ENCODE measurements at places on chromosomes 5 and 9.

GRCh38 chr9:135079676-135080075 is 7.8 kb upstream of the OLFM1 start:
- peaks cover 8% of the 10 kb centered on the region for H3K4me1 ChIP-seq
- peaks cover 47% of the 10 kb centered on the region for H3K27me3 ChIP-seq
- no peaks in the 10 kb centered on the region for H3K36me3 ChIP-seq
- H3K4me3 ChIP-seq: no peak overlapping the region
- H3K27ac ChIP-seq: no peak overlapping the region
- DNase-seq: no peak

GRCh38 chr9:137044502-137045177 is 1.3 kb downstream of the NPDC1 start:
- no peak overlapping the region for H3K27ac ChIP-seq
- peaks cover 4% of the 10 kb centered on the region for H3K36me3 ChIP-seq

- H3K27me3 ChIP-seq: no peaks in the 10 kb centered on the region
- no peak for DNase-seq
- no peak overlapping the region for H3K4me3 ChIP-seq
- no peaks in the 10 kb centered on the region for H3K36me3 ChIP-seq
- H3K27ac ChIP-seq: no peak overlapping the region
Observed at GRCh38 chr9:102767076-102767475, 228.1 kb upstream of the CYLC2 start.

DNA sequence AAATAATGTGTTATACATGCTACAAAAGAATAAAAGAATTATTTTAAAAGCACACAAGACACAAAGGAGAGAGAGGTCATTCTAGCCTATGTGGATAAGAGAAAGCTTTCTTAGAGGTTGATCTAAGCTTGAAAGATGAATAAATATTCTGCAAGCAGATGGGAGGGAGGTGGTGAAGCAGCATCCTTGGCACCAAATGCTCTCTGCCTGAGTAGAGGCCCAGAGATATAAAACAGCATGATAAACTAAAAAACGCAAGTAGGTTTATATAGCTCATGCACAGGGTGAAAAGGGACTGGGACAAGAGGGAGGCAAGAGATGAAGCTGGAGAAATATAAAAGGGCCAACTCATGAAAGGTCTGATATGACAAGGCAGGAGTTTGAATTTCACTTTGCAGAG is 283.2 kb upstream of the POU5F2 start:
- H3K36me3 ChIP-seq: peaks cover 5% of the 10 kb centered on the region
- H3K27ac ChIP-seq: no peak overlapping the region
- H3K27me3 ChIP-seq: no peaks in the 10 kb centered on the region
- no peak for DNase-seq

DNA sequence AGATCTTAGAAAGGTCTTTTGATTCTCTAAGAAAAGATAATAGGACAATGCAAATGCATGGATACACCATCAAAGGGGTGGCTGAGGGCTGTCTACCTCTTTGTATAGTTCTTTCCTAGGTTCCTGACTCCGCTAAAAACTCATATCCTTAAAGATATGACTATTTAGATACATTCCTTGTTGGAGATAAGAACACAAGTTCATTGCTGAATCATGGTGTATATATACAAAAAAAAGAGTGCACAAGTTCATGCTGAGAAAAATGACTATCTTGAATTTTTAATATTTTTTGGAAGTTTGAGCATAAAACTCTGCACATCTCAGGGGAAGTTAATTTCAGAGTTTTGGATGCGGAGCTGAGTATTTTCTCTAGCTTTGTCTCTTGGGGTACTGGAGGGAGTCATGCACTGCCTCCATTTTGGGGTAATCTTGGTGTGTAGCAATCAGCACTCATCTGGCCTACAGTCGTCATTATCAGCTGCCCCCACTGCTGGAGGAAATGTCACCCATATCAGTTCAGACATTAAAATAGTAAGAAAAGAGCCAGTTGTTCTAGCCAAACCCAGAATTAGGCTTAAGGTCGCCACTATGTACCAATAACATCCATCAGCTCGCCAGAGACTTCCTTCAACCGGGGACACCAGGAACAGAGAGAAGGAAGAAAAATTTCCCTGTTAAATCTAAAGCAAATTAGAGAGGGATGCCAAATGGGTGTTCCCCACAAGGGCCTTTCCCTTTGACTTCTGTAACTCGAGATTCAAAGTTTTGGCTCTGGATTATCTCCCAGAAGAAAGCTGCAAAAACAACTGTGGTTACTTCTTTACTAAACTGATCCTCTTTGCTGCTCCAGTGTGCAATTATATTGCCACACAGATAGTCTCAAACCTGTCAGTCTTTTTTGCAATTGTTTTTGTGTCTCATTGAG is 49.0 kb downstream of the PTTG1 start:
- H3K27me3 ChIP-seq: no peaks in the 10 kb centered on the region
- no peak overlapping the region for H3K4me3 ChIP-seq
- peaks cover 18% of the 10 kb centered on the region for H3K4me1 ChIP-seq
- peak overlapping the region; percentile 18 for H3K27ac ChIP-seq

DNA sequence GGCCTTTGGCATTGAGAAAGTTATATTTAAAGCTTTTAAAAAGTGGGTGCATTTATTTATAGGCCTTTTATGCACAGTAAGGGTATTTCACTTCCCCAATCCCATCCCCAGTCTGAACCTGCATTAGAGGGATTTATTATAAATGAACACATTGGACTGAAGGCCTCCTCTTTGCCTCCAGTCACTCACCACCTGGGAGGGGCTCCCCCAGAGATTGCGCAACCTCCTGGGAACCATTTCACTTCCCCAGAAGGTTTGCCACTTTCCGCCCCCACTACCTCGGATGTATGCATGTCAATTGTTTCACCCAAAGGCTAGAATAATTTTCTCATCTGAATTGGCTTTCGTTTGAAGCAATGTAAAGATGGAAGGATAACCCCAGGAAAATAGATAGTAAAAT is 29.8 kb upstream of the VCAN start:
- H3K4me3 ChIP-seq: no peak overlapping the region
- no peak overlapping the region for H3K27ac ChIP-seq
- H3K36me3 ChIP-seq: no peaks in the 10 kb centered on the region
- H3K4me1 ChIP-seq: peaks cover 2% of the 10 kb centered on the region
- no peaks in the 10 kb centered on the region for H3K27me3 ChIP-seq
- DNase-seq: no peak

- peak; percentile 89 for DNase-seq
- peak within 1 kb of the TSS; percentile 45 for H3K27ac ChIP-seq
- peaks cover 2% of the 10 kb centered on the region for H3K4me1 ChIP-seq
- no peaks in the 10 kb centered on the region for H3K36me3 ChIP-seq
- H3K27me3 ChIP-seq: no peaks in the 10 kb centered on the region
- peak within 1 kb of the TSS; percentile 95 for H3K4me3 ChIP-seq
Observed at GRCh38 chr9:113340011-113340699, at the start of gene WDR31. TSS of gene WDR31 (minus strand) at chr9:113340275. CDS start at chr9:113332022, 8,253 bp downstream.

DNA sequence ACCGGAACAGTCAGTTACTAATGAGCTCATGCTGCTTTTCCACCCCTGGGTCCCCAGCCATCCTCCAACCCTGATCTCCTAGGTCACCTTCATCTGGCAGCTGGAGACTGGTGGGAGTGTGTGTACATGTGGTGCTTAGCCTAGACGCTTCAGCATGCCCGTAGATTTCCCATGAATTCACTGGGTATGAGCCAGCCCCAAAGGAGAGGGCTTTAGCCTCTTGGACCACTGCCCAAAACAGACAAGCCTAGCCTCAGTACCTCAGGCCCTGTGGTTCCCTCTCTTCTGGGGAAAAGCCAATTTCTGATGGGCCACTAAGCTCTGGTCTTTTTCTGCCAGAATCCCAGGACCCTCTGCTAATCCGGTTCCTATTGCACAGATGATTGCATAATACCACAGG is 48.0 kb upstream of the ASTN2 start:
- H3K27me3 ChIP-seq: peaks cover 4% of the 10 kb centered on the region
- H3K4me1 ChIP-seq: no peaks in the 10 kb centered on the region
- H3K36me3 ChIP-seq: no peaks in the 10 kb centered on the region

GRCh38 chr9:33867747-33868439 is 50.9 kb downstream of the UBE2R2 start:
- H3K4me1 ChIP-seq: peaks cover 8% of the 10 kb centered on the region
- no peaks in the 10 kb centered on the region for H3K27me3 ChIP-seq
- peak overlapping the region; percentile 66 for H3K4me3 ChIP-seq
- H3K36me3 ChIP-seq: peaks cover 4% of the 10 kb centered on the region

GRCh38 chr5:53712327-53712726 is 151.9 kb downstream of the NDUFS4 start:
- no peak overlapping the region for H3K4me3 ChIP-seq
- H3K27me3 ChIP-seq: no peaks in the 10 kb centered on the region
- no peak overlapping the region for H3K27ac ChIP-seq
- H3K36me3 ChIP-seq: no peaks in the 10 kb centered on the region
- no peak for DNase-seq
- H3K4me1 ChIP-seq: no peaks in the 10 kb centered on the region

- peaks cover 3% of the 10 kb centered on the region for H3K4me1 ChIP-seq
- peaks cover 60% of the 10 kb centered on the region for H3K36me3 ChIP-seq
- no peaks in the 10 kb centered on the region for H3K27me3 ChIP-seq
- H3K27ac ChIP-seq: no peak overlapping the region
- no peak overlapping the region for H3K4me3 ChIP-seq
Observed at GRCh38 chr9:92648474-92648971, 21.4 kb downstream of the IPPK start.

GRCh38 chr5:107570181-107570580 is 100.6 kb downstream of the EFNA5 start:
- H3K4me3 ChIP-seq: no peak overlapping the region
- no peak for DNase-seq
- H3K27ac ChIP-seq: peak overlapping the region; percentile 16
- H3K36me3 ChIP-seq: no peaks in the 10 kb centered on the region
- no peaks in the 10 kb centered on the region for H3K27me3 ChIP-seq

DNA sequence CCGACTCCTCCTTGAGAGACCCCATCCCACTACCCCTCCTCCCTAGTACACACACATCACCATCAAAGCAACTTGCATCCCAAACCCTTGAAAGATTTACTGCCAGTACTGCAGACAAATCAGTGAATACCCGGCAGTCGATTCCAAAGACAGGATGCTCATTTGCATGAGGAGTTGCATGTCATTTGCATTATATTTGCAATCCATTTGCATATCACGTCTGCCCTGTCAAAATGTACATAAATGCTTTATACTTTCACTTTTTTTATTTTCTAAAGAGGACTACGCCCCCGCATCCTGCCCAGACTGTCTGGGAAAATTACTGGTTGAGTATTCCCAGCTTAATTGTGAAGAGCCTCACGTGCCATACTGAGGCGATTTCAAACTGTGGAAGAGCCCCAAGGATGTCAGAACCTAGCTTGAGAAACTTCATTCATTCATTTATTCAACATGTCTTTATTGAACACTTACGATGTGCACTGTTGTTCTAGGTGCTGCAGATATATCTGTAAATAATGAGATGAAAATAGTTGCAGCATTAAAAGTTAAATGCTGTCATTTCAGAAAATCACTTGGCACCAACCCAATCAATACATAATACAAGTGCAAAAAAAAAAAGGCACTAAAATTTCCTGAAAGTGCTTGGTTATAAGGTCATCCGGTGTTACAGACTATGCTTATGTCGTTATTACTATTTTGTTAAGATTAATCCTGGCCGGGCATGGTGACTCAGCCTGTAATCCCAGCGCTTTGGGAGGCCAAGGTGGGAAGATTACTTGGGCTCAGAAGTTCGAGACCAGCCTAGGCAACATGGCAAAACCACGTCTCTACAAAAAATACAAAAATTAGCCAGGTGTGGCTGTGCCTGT is 17.2 kb upstream of the SIL1 start:
- no peak for DNase-seq
- H3K4me3 ChIP-seq: no peak overlapping the region
- H3K27ac ChIP-seq: no peak overlapping the region
- no peaks in the 10 kb centered on the region for H3K4me1 ChIP-seq
- H3K27me3 ChIP-seq: no peaks in the 10 kb centered on the region

DNA sequence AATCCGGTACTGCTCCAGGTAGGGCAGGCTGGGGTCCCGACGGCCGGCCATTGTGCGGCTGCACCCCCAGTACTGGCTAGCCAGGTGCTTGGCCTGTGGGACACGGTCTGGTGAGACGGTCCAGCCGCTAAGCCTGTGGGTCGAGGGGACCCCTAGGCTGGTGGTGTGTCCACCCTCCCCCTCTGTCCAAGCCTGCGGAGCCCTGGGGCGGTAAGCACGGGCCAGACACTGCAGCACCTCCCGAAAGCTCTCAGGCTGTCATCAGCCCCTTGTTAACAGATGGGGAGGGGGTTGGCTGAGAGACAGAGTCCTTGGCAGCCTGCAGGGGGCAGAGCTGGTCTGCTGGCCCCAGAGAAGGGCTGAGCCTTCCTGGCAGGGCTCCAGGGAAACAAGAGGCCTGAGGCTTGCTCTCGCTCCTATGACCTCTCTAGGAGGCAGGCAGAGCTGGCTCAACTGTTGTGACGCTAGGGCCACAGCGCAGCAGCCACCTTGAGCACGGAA is 11.8 kb upstream of the MRNIP start:
- H3K36me3 ChIP-seq: peaks cover 92% of the 10 kb centered on the region
- no peak overlapping the region for H3K4me3 ChIP-seq
- DNase-seq: peak; percentile 55
- no peak overlapping the region for H3K27ac ChIP-seq
- H3K27me3 ChIP-seq: no peaks in the 10 kb centered on the region

DNA sequence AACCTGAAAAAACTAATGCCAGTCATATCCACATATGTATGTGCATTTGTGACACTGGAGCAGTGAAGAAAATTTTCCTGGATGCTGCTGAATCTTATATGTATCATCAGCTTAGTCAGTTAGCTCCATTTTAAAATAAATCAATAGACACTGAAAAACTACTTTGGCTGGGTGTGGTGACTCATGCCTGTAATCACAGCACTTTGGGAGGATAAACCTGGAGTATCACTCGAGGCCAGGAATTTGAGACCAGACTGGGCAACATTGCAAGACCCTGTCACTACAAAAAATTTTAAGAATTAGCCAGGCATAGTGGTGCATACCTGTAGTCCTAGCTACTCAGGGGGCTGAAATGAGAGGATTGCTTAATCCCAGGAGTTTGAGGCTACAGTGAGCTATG is 511.0 kb upstream of the TLE4 start:
- H3K27ac ChIP-seq: no peak overlapping the region
- H3K4me1 ChIP-seq: no peaks in the 10 kb centered on the region
- no peaks in the 10 kb centered on the region for H3K27me3 ChIP-seq

GRCh38 chr5:135964670-135965320 is 10.0 kb upstream of the LECT2 start:
- no peaks in the 10 kb centered on the region for H3K36me3 ChIP-seq
- no peaks in the 10 kb centered on the region for H3K27me3 ChIP-seq
- H3K4me1 ChIP-seq: no peaks in the 10 kb centered on the region

DNA sequence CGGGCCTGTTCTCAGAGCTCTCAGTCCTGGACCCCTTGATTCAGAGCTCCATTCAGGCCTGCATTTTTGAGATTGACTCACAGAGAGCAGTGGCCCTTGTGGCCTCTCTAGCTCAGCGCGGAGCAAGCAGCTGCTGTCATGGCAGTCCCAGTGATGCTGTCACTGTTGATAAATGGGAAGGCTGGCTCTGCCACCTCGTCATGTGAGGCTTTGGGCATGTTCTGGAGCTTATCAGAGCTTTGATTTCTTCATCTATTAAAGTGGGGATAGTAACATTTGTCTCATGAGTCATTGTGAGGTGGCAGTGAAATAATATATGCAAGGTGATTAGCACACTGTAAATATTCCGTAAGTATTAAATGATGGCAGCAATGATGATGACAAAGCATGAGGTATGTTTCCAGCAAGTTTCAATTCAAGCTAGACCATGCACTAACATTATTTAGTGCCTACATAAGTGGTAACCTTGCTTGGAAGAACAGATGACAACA is 126.4 kb upstream of the CXCL14 start:
- H3K27me3 ChIP-seq: peaks cover 16% of the 10 kb centered on the region
- DNase-seq: peak; percentile 27
- no peaks in the 10 kb centered on the region for H3K36me3 ChIP-seq
- no peaks in the 10 kb centered on the region for H3K4me1 ChIP-seq
